ENCODE measurements at places on chromosomes 7 and 10.

DNA sequence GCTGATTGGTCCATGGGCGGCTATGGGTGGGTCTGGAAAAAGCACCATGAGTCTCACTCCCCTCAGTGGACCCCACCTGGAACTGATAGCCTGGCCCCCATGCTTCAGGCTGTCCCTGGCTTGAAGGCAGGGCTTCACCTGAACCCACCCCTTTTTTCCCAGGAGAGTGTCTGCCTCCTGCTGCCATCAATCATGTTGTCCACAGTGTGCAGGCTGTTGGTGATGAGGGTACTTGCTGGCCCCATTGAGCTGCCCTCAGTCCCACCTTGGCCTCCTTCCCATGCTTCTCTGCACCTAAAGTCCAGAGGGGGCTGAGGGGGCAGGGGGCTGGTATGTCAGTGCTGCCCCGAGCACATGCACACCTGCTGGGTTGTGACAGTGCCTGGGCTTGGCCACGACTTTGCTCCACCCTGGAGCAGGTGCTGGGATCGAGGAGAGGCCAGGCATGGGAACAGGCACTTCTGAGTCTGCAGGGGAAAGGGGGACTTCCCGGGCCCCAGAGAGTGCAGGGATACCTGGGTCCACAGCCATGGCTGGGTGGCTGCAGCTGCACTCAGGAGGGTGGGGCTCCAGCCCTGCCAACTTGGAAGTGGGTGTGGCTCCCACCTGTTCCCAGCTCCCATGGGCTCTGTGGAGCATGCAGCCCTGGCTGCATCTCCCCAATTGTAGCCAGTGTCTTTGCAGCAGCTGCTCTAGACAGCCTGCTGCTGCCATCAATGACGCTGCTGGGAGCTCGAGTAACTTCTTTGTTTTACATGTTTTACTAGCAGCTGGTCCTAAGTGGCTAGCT, 56.9 kb downstream of the ADK start:
- no peak for DNase-seq

DNA sequence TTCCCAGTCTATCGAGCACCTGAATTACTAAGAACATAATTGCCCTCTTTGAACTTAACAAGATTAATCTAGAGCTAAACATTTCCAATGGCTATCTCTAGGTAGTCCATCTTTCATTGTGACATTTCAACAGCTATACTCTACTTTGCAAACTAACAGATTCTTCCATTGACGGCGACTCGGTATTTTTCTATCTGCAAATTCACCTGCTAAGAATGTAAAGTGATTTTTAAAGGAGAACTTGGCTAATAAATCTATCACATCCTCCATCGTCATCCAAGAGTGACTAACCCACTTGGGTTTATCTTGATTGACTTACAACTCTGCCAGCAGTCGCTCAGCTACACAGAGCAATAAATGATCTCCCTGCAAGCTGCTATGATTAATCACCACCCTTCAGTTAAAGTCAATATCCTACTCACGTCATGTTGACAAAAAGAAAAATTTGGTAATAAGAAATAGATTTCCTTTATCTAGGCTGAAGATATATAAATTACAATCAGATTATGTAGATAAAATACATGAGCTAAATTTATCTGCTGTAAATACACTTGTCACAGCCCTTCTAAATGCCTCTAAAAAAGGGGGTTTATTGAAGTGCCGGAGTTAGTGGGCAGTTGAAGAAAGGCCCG, 99.5 kb downstream of the SFMBT2 start:
- no peak for DNase-seq

- DNase-seq: no peak
These were observed 129.0 kb downstream of the DIP2C start for GRCh38 chr10:560314-560992.

GRCh38 chr7:102063690-102064180, 222.9 kb upstream of the SH2B2 start:
- DNase-seq: no peak

GRCh38 chr7:142964502-142965246, 2.5 kb upstream of the KEL start:
- DNase-seq: no peak

DNA sequence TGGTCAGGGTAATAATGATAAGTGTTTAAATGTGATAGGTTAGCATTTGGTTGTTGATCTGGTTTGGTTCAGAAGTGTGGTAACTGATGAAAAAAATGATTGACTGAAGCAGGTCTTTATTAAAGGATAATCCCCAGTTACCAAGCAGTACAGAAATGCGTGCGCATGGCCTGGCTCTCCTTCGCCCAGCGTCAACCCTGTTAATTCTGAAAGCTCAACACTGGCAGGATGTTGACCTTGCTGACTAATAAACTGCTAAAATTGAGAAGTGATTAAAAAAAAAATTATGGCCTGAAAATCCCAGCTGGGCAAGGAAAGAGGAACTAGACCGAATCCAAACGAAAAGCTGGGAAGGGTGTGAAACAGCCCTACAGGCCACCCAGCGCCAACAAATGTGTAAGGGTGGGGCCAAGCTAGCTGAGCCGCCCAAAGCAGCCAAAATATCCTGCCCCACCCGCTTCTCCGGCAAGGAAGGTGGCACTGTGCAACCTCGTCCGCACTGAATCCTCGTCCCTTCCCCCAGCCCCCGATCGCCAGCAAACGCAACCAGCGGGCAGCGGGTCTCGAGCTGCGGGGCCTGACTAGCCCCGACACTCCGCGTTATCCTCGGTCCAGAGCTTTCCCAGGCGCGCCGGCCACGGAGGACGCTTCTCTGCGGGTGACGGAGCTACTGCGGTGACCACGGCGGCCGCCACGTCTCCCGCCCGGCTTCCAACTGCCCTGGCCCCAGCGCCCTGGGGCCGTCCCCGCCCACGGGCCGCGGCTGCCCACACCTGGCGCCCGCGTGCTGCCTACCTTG, 561 bp downstream of the SHTN1 start:
- DNase-seq: no peak

GRCh38 chr10:36499693-36500092, 625.7 kb upstream of the ANKRD30A start:
- no peak for DNase-seq

Data from activated naive CD4-positive, alpha-beta T cell (primary cell).